ENCODE measurements at places on chromosomes 2 and 18. TPM values are rescaled to one million over a fixed set of nuclear protein-coding genes. Genes with fewer than 3 reads are reported as not detected.

- DNase-seq, result peak; percentile 70
Measured at GRCh38 chr2:1625281-1626001, 118.9 kb downstream of the PXDN start.

The ELOA2 gene
- polyA plus RNA-seq, result 0.04 TPM

The TLX2 gene
- not detected for polyA plus RNA-seq

The CETN1 gene
- polyA plus RNA-seq, result not detected
